ENCODE measurements at places on chromosomes 11 and 22.

GRCh38 chr11:127649071-127649470 lies 648.5 kb upstream of the KIRREL3 start:
- no peak for DNase-seq

DNA sequence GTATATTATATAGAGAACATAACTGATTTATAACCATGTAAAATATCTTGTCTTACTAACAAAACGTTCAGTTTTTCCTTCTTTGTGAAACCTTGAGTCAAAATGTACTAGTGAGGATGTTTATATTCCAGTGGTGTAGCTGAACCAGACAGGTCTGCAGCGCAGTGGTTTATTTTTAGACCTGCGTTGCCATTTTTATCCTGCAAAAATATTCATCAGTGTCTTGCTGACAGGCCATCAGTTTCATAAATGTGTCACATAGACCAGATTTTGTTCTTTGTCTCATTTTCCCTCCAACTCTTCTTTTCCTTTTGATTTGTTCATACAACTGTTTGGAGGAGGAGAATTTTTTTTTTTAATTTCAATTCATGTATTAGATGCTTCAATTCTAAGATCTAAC lies 43.1 kb downstream of the HSD17B12 start:
- DNase-seq, result peak; percentile 11

GRCh38 chr11:33857933-33858371 lies 33.9 kb downstream of the LMO2 start:
- DNase-seq, result peak; percentile 55

GRCh38 chr11:128660947-128661346 lies 32.9 kb upstream of the FLI1 start:
- no peak for DNase-seq

- DNase-seq, result no peak
These were observed 5.8 kb downstream of the RPS19BP1 start for GRCh38 chr22:39526736-39527171.

Data from fibroblast of upper back skin (primary cell).